ENCODE measurements at places on chromosomes 13 and 19.

DNA sequence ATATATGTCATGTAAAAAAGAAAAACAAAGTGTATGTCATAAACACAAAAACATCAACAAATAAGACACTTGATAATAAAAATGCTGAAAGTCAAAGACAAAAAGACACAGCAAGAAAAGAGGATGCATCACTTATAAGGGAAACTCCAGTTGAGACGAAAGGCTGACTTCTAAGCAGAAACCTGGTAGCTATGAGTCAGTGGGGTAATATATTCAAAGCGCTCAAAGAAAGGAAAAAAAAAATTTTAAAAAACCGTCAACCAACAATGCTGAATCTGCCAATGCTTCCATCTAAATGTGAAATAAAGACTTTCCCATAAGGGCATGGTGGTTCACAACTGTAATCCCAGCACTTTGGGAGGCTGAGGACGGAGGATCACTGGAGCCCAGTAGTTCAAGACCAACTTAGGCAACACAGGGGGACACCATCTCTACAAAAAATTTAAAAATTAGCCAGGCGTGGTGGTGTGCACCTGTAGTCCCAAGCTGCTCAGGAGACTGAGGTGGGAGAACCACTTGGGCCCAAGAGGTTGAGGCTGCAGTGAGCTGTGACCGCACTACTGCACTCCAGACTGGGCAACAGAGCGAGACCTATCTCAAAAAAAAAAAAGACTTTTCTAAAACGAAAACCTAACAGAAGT lies 24.0 kb downstream of the USP12 start:
- DNase-seq, result no peak

DNA sequence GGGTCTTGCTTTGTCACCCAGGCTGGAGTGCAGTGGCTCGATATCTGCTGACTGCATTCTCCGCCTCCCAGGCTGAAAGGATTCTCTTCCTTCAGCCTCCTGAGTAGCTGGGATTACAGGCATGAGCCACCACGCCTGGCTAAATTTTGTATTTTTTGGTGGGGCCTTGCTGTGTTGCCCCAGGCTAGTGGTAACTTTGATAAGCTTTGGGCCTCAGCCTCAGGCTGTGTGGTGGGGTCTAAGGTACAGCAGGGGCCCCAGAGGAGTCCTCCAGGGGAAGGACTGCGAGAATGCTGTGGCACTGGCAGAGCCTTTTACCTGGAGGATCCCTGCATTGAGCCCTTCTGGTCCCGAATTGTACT lies 7.2 kb downstream of the DOT1L start:
- no peak for DNase-seq

DNA sequence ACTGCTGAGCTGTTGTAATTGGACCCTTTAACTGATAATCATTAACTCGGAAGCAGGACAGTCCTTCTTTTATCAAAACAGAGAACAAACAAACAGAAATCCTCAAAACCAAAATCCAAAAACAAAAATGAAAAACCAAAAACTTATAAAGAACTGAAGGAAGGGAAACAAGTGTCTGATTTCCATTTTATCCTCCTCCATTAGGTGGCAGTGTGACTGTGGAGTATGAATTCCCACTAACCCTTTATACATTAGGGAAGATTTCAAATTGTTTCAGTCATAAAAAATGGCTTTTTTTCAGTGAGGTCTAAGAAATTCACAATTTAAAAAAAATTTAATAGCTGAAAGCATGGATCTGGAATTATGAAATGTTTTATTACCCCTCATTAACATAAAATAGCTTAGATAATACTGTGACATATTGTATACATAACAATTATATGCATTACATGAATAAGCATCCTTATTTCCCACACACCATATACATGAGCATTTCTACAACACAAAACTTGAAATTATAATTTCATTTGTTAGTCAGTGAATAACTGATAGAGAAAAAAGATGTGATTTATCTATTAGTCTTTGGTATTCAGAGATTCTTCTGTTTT lies 1074.3 kb upstream of the PCDH9 start:
- peak; percentile 9 for DNase-seq

DNA sequence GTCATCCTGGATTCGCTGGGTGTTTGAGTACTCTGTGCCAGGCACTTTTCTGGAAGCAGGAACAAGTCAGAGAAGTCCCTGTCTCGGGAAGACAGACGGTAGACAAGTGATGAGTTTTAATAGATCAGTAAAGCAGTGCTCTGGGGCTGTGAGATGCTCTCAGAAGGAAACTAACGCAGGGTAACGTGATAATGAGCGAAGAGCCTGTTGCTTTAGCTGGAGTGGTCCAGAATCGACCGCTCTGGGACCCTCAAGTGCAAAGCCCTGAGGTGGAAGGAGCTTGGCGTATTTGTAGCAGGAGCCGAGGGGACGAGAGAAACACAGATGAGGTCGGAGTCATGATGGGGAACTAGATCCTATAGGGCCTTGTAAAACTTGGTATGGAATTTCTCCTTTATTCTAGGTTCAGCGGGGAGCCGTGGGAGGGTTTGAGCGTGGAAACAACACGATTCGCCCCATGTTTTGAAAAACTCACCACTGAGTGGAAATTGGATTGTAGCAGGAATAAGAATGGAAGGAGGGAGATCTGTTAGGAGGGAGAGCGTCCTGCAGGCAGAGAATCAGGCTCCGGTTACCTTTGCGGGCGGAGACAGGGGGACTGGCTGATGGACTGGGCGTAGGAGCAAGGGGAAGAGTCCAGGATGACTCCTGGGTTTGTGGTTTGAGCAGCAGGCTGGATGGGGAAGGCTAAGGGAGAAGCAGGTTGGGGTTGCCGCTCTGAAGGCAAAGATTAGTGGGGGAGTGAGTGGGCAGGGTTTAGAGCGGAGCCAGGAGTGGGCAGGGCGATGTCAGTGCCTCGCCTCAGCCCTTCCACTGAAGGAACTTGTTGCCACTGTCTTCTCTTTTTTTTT lies 763 bp downstream of the POLD1 start:
- peak; percentile 18 for DNase-seq

GRCh38 chr19:928471-929202 lies 2.8 kb downstream of the ARID3A start:
- no peak for DNase-seq

DNA sequence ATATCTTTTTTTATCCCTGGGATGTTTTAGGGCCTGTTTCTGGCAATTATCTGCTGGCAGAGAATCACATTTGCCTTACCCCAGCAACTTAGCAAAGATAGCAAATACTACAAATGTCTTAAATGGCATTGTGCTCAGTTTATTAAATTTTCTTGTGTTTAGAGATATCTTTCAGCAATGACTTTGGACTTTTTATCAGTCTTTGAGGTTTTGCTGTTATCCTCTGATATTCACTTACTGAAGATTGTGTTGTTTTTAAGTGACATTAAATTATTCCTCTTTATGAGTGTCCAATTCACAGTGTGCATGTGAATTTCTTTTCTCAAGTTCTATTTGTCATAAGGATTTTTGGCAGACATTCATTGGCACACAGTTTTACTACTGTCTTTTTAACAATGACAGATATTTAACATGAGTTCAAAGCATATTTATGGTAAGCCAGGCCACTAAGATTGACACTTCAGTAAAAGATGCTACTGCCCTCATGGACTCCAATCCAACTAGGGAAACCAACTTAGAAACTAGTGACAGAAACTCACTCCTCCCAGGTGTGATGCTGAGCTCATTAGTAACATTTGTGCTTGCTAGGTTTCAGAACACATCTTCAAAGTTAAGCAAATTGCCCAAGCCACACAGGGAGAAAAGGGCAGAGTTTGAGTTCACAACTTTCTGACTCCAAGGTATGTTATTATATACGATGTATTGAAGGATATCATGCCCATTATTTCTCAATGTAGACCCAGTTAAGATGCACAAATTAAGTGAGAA lies 481.9 kb downstream of the GPC6 start:
- no peak for DNase-seq

DNA sequence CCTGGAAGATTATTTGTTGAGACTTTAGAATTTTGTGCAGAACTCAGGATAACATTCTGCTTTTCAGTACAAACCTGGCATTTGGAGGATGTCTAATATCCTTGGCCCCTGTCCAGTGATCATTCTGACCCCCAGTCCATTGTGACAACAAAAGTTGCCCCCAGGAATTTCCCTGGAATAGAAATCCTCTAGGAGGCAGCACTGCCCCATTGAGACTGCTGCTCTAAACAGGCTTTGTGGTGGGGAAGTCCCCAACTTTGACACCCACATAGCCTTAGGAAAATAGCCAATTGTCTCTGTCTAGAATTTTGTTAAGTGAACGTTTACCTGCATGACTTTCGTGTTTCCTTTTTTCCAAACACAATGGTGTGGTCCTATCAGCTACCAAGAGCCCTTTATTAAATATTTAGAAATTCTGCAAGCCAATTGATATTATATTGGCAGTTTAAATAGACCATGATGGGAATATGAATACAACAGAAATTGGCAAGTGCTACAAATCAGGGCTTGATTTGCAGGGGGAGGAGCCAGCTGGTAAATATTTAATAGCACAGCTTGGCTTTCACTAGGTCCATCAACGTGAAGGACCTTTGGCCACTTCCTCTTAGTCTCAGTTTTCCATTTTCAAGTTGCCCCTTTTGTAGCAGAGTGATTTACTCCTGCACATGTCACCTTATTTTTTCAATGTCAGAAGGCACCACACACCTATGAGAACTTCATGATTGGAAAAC lies 451.7 kb downstream of the EFNB2 start:
- peak; percentile 58 for DNase-seq

DNA sequence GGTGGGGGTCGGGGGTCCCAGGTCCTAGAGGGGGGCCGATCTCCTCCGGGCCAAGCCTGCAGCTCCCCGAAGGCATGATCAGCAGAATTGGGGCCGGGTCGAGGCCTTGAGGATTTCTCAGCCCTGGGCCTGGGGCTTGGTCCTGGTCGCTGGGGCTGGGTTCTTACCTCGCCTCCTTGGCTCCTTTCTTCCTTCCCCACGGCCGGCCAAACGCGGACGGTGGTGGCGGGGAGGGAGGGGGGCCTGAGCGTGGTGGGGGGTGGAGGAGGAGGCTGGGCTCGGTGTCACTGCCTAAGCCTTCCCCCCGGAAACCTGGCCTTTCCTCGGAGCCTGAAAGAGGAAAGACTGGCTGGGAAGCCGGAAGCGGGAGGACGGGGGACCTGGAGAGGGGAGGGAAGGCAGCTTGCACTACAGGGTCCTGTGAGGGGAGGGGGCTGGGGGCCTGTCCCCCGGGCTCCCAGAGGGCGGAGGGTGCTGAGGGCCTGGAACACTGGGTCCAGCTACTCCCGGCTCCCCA lies at the start of gene ZNF579:
ZNF579 (minus strand) TSS at position 221 of the 517 bp plus-strand sequence. CDS start 1,209 bp downstream, outside the sequence.
- peak; percentile 91 for DNase-seq

DNA sequence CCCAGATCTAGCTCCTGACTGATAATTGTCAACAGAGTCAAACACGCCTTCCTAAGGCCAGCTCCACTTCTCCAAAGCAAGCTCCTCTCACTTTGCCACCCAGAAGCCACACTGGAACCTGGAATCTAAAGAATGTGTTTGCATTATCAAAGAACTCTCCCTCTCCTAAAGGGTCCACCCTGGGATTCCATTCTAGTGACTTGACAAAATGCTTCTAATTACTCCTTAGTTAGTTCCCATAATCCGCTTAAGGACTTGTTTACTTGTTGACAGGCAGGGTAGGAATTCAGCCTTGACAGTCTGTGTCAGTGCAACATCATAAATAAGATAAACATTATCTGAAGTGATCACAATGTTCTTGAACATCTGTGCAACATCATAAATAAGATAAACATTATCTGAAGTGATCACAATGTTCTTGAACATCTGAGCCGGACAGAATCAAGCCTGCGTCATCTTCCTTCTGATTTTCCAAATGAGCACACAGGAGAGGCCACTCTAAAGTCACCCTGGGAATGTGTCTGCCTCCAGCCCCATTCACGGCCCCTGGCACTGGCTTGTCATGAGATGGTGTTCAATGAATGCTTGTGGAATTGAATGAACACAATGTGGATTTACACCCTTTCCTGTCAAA lies 512.1 kb downstream of the IRS2 start:
- DNase-seq, result peak; percentile 90

GRCh38 chr19:18593367-18594095 lies 4.9 kb downstream of the REX1BD start:
- DNase-seq, result no peak

DNA sequence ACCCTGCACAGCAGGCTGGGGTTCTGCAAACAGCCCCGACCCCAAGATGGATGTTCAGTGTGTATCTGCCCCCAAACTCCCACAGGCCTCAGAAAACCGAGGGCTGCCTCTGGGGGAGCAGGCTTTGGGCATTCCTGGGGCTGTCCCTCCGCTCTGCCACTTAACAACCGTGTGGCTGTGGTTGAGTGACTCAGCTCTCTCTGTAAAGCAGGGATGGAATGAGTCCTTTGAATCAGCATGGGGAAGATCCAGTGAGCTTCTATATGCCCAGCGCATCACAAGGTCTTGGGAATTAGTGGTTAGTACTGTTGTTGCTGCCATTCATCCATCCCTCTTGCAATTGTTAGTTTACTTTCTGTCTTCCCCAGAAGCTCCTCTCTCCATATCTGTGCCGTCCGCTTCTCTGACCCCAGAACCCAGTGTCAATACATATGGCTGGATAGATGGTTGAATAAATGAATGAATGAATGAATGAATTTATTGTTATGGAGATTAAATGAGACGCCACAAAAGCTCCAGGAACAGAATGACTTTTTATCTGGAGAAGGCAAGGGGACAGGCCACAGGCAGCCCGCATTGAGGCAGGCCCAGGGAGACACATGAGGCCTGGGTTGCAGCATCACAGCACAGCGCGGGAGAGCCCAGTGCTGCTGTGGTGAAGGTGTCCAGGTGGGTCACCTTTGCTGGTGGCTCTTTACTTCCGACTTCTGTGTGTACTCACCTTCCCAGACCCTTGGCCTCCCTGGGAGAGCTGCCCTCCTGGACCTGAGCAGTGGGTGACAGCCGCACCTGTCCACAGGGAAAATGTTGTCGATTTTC lies 89.2 kb downstream of the RGCC start:
- DNase-seq, result peak; percentile 87

GRCh38 chr13:57582032-57582431 lies 49.5 kb upstream of the PCDH17 start:
- DNase-seq, result no peak

DNA sequence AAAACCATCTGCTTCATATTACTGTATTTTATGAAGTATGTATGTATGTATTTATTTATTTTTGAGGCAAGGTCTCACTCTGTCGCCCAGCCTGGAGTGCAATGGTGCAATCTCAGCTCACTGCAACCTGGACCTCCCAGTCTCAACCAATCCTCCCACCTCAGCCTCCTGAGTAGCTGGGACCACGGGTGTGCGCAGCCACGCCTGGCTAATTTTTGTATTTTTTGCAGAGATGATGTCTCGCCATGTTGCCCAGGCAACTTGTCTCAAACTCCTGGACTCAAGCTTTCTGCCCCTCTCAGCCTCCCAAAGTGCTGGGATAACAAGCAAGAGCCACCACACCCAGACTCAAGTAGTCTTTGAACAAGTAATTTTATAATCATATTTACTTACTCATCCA lies 5.5 kb downstream of the KATNAL1 start:
- DNase-seq, result peak; percentile 39

GRCh38 chr13:41513600-41513999 lies 56.2 kb downstream of the RGCC start:
- DNase-seq, result no peak

GRCh38 chr19:19204181-19204580 lies 967 bp upstream of the NR2C2AP start:
- no peak for DNase-seq

- DNase-seq, result no peak
Observed at GRCh38 chr13:114045113-114045735, 71.3 kb upstream of the C13orf46 start.

Measured in fibroblast of skin of back (primary cell).